ENCODE measurements at places on chromosomes 3 and 15.

DNA sequence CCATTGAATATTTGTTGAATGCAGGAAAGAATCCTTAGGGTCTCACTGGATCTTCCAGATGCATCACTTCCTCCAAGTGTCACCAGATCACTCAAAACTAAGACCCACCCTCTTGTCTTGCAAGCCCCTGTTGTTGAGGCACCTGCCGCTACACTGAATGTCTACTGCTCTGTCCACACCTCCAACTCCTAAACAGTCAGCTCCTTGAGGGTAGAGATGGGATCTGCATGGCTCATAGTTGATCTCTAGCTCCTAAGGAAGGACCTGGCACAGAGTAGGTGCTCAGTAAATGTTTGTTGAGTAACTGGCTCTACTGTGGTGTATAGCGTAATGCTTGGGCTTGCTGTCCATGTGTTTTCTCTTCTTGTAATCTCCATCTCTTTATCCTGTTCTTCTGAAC, 8.8 kb downstream of the SLC6A20 start:
- peak; percentile 17 for DNase-seq

GRCh38 chr3:126542340-126543241, 16.1 kb downstream of the C3orf22 start:
- DNase-seq: peak; percentile 31

DNA sequence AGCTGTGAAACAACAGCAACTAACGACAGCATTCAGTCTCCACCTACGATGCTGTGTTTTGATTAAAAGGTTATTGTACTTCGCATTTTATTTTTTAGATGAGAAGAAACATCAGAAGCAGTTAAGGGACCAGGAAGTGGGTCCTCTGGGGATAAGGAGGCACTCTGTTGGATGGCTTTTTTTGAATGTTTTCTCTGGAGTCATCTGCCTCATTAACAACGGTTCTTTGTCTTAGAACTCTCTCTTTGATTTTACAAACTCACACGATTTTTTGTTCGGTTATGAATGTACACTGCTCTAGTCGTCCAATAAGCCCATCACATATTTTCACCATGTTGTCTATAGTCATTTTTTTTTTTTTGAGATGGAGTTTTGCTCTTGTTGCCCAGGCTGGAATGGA, 36.0 kb upstream of the ARPIN start:
- DNase-seq: no peak

DNA sequence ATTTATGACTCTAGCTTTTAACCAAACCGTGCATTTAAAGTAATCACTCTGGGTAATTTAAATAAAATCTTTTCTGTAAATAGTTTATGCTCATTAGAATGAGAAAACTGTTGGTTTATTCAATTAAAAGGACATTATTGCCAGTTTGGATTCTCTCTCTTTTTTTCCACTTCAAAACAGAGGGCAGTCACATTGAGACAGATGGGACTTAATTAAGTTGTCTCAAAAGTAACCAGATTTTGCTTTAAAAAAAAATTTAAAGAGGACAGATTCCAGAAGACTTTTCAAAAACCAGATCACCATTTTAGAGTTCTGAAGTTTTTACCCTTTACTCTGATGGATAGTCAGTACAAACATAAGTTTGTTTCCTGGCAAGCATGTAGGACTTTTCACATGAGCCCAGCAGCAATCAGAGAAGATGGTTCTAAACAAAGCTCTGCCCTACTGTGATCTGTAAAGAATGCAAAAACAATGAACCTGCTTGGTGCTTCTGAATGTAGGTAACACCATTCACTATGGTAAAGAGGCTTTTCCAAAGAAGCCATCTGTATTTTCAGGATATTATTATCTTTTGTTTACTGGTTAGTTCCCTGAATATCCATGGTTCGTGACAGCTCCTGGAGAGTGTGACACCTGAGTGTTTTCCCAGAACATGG, 136.2 kb downstream of the LRTM1 start:
- no peak for DNase-seq

DNA sequence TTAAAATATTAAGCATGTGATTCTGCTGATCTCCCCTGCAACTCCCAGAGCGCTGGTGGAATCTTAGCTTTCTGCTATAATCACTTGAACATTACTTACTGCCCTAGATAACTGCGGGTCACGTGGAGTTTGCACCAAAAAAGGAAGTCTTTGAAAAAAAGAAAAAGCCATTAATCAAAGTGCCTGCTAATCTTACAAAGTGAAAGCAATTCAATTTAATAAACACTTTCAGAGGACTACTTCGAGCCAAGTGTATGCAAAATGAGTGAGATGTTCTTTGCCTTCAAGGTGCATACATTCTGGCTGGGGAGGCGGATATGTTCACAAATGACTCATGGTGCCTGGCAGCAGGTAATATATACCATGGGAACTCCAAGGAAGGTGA, 109.9 kb upstream of the GAP43 start:
- DNase-seq: no peak

DNA sequence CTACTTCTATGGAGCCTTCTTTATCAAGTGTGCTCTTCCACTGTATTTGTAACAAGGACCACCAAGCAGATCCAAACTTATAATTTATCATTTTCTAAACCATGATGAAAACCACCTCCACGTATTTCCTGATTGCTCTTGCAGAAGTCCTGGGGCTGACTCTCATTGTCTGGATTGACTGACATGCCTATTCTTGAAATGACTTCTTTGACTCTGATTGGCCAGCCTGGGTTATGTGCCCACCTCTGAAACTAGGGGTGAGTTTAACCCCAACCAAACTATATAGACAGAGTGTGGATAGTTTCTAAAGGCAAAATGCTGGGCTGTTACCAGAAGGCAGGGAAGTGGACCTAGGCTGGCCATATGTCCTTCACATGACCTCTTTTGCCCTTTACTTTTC, 12.7 kb downstream of the TMPRSS7 start:
- DNase-seq: no peak

GRCh38 chr3:141258973-141259372, 27.3 kb downstream of the PXYLP1 start:
- no peak for DNase-seq

DNA sequence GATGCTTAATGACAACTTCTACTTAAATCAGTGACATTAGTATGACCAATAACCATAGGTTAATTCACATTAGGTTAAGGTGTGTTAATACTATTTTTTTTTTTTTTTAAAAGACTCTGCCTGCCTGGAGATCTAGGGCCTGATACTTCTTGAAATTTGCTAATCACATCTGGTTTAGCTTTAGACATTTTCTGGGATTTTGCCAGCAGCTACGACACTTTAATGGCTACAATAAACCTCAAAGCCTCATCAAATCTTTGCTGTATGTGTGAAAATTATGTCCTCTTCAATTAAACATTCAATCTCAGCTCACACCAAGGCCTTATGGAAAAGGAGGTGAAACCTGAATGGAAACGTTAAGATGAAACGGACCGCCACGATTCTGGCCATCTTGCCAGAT, 167.9 kb downstream of the GREM1 start:
- DNase-seq: no peak

- no peak for DNase-seq
These were observed 160.2 kb downstream of the GHSR start for GRCh38 chr3:172287937-172288477.

DNA sequence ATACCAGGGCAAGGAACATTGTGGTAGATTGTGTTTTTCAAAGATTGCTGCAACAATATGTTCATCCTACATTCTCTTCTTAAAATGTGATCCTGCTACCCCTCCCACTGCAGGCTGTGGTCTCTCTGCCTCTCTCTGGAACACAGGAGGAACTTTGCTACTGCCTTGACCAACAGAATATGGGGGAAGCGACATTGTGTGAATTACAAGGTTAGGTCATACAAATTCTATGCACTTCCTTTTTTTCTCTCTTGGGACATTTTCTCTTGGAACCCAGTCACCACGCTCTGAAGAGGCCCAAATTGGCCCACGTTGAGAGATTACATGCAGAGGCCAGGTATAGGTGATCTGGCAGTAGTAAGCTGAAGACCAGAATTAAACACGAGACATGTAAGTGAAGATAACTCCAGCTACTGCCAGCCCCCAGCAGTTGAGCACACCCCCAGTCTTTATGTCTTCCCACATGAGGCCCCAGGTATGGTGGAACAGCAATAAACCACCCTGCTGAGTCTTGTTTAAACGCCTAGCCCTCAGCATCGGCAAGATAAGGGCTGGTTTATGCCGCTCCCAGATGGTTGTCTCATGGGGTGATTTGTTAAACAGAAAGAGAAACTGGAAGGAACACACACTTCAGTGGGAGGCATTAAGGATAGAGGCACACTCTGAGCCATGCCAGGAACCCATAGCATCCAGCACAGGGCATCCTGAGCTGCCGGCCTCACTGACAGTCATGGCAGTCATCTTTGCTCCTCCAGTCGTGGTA, 59.9 kb downstream of the FAM43A start:
- DNase-seq: no peak

DNA sequence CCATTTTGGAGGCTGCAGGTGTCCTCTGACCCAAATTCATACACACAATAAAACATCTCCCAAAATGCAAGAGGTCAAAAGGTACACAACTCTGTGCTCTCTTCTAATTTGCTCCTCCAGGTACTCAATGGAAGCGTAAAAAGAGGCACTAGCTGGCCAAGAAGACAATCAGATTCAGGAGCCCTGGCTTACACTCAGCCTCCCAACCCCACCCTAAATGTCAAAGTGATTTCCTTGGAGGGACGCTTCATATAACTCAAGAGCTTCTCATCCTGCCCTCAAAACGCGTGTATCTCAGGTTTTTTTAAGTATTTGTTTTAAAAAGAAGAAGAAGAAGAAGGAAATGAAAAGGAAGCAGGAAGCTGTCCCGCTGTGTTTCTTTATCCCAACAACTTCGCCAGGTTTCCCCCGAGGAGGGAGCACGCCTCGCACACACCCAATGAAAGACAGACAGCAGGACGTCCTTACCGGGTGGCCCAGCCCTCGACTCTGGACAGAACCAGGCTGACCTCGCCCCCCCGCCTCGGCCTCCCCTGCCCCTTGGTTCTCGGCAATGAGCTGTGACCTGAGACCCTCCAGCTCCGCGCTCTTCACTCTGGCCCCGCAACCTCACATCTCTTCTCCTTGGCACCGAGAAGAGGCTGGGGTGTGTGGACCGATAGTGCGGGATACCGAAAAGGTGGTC, 620.7 kb upstream of the ZNF385D start:
- no peak for DNase-seq

GRCh38 chr15:67164811-67165253, 89.6 kb downstream of the AAGAB start:
- no peak for DNase-seq

GRCh38 chr3:156576651-156577348, 21.9 kb upstream of the SSR3 start:
- no peak for DNase-seq

GRCh38 chr3:139772539-139773500, 95.0 kb upstream of the NMNAT3 start:
- DNase-seq: no peak

DNA sequence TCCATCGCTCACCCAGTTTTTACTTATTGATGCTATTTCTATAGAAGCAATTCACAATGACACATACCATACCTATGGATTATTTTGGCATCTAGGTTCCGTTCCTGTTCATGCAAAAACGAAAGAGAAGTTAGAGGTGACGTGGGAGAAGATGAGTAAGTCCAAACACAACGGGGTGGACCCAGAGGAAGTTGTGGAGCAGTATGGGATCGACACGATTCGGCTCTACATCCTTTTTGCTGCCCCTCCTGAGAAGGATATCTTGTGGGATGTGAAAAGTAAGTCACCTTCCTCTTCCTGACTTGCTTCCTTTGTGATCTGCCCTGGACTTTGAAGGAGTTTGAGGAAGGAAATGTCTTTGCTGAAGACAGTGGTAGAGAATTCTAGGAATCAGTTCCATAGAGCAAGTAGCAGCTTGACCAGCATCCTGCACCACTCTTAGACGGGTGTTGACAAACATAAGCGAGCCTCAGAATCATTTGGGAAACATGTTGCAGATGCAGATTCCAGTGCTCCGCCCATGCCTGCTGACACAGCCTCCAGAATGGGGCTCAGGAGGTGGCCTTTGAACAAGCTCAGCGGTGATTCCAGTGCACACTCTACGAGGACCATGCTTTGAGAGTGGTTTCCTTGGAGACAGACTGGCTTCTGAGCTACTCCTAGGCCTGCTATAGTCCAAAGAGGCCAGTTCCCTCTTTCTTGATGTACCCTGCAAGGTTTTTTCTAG, 78.4 kb upstream of the LIMD1 start:
- DNase-seq: no peak

DNA sequence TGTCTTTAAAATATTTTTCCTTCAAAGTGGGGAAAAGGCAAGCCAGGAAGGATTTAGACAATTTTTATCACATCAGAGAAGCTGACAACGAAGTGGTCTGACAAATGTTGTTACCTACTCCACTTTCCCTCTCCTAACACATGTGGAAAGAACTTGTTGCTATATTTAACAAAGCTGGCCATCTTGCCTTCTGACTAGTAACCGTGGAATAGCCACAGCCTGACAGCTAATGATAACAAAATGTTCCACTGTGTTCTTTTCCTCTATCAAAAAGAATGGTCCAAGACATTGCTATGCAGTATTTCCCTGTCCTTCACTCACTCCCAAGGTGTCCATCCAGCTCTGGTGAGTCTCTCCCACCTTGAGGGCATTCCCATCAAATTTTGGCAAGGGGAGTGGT, 481.4 kb upstream of the THBS1 start:
- no peak for DNase-seq

DNA sequence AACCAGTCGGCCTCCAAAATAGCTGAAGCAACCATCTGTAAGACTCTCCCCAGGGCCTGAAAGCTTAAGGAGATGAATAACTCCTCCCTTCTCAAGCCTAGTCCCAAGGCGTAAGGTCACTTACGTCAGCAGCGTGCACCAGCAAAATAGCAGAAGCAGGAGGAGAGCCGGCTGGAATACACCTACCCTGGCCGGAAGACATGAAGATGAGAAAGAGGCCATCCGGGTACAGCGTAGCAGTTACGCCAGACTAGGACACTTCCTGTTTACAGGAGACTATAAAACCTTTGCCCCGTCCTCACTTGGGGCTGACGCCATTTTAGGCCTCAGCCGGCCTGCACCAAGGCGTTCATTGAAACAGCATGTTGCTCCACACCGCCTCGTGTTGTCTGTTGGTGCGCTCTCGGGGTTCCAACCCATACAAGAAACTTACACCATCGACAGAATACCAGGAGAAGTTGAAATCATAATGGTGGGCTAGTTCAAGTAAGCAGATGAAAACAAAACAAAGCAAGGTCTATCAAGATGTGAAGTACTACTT, 2.5 kb downstream of the CFAP92 start:
- DNase-seq: no peak

DNA sequence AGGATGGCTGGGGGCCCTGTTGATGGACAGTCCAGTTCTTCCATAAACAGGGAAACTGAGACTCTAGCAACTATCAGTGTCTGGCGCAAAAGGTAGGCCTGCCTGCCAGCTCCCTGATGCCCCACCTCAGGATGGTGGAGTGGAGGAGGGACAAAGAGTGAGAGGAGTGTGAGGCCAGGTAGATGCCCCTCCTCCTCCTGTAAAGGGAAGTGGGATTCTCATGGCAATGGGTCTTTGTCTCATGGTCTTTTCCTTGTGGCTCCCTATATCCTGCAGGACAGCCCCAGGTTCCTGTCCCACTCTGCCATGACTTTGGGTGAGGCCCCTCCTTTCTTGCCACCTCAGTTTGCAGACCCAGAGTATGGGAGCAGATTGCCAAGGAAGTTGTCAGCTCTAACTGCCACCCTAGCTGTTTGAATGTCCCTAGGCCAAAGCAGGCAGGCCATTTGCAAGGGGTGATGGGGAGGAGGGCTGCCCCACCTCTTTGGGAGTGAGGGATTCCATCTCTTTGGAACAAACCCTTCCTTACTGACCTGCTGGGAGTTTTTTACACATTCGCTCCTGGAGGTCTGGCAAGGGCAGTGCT, 2.8 kb upstream of the DNAH1 start:
- no peak for DNase-seq
